ENCODE measurements at places on chromosomes 12 and 14.

- DNase-seq, result peak; percentile 83
Measured at GRCh38 chr12:106138633-106139421, at the start of gene NUAK1. NUAK1 (minus strand) TSS chr12:106138954; CDS start chr12:106138653, 301 bp downstream.

- DNase-seq, result no peak
Measured at GRCh38 chr14:50839048-50839447, 8.1 kb upstream of the NIN start.

DNA sequence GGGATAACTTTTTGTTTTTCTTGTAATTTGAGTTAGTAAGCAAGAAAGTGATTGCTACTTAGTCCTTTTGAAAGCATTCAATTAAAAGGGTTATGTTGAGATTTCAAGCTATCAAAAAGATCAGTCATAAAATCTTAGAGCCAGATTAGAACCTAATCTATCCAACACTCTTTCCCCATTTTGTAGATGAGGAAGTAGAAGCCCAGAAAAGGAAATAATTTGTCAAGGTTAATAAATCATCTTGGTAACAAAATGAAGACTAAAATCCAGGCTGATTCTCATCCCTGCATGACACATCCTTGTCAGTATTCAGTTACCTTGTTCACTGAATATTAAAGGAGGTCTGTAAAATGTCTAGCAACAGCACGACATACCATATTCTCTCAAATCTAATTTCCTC is 26.5 kb downstream of the PPP1R13B start:
- DNase-seq, result no peak

- no peak for DNase-seq
Measured at GRCh38 chr14:73246387-73247150, 9.3 kb downstream of the PAPLN start.

DNA sequence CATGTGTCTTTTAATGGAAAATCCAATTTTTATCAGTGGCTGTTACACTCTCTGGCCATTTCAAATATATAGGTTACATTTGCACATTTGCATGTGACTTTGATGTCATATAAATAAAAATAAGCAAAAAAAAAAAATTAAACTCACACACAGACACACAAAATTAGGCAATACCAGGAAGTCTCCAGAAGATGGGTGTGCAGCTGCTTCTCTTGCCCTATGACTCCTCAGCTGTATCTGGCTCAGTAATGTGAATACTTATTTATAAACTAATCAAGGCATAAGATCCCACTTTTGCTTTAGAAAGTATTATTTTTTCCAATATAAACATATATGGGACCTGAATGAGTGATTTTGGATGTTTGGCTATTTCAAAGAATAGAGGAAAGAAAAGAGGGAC is 461.1 kb downstream of the LRIG3 start:
- DNase-seq, result no peak
